RCC 7860 (cell line): ENCODE measurements at places on chromosomes 2 and 18.

DNA sequence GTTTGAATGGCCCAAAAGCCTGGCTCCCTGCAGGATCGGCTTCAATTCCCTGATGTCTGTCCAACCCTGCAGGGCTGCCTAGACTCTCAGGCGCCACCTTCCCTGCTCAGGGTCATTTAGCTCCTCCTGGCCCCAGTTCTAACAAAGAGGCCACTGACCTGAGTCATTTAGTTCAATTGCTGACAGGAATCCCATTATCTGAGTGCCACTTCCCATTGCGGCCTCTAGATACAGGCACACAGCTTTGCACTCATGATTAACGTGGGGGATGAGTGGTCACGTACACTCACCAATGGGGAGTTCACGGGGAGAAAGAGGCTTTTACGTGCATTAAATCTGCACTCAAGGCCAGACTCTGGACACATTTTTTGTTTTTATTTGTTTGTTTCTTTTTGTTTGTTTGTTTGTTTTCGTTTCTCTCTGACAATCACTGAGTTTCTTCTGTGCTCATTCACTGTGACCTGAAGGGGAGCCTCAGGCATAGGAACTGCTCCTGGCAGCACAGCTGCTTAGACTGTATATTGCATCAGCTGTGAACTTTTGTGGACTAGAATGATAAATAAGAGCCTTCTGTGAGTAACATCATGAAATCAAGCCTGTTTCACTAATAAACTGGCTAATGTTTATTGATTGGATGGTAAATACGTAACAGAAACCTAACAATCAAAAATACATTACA, 118.9 kb upstream of the CTNNA2 start:
- DNase-seq, result peak; percentile 11

DNA sequence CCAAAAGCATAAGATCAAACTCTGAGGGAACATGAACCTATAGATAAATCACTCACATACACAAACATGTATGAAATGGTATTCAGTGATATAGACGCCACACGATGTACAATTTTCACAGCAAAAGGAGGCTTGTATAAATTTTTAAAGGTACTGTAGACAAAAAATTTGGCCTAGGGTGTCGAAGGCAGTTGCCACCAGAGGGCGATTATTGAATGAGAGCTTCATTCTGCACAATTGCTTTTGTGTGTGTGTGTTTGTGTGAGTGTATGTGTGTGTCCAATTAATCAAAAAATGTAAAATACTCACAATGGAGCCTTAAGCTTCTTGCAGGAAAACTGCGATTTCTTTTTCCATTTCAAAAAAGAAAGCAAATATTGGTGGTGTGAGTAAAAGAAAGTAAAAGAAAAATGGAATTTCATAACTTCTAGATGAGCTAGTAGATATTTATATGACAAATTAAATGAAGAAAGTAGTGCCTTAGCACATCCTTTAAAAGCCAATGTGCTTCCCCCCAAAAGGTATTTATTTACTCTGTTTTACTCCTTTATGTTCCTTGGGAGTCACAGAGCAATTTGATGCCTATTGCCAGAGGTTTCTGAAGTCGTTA, 800.1 kb downstream of the SATB2 start:
- no peak for DNase-seq

DNA sequence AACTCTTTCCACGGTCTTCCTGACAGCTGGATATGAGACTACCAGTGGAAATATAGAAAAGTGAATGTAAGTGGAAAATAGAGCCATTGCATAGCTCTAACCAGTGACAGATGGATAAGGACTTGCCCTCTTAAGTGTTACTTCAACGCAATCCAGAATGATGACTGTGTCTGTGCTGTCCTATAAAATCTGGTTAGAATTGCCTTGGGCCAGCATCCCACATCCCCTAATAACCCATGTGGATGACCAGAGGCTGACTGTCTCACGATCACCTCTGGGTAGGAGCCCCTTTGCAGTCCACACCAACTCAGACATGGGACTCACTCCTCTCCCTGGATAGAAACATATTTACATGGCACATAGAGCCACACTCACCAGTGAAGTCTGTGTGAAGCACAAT, 186.6 kb downstream of the C1D start:
- no peak for DNase-seq

DNA sequence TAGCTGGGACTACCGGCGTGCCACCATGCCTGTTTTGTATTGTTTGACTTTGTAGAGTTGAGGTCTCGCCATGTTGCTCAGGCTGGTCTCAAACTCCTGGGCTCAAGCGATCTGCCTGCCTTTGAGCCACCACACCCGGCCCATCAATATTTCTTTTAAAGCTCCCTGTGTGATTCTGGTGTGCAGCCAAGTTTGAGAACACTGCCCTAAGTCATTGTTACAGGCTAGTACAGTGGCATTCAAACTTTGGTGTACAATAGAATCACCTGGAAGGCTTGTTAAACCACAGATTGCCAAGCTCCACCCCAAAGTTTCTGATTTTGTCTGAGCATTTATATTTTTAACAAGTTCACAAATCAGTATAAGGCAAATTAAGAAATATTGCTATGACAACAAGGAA, 99.9 kb downstream of the RBBP8 start:
- no peak for DNase-seq

- DNase-seq, result peak; percentile 83
Observed at GRCh38 chr2:47189635-47190034, 34.5 kb upstream of the STPG4 start.

- DNase-seq, result no peak
Observed at GRCh38 chr2:201007584-201007998, 44.1 kb upstream of the ORC2 start.

DNA sequence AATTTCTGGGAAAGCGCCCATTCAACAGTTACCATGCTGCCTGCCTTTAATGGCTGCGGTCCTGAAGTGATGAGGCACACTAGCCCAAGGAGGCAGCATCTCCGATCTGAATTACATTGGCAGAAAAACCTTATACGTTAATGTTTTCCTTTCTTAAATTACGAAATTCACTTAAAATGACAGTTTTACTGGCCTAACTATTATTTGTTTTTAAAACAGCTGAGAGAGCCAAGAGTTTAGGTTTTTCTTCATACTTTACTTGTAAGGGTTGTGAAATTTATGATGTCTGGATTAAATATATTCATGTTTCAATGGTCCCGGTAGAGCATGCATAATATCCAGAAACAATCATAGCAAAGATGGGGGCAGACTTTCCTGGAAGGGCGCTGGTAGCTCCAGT, 115.2 kb upstream of the REV1 start:
- no peak for DNase-seq

- no peak for DNase-seq
Observed at GRCh38 chr2:214587442-214587841, 176.6 kb downstream of the VWC2L start.

DNA sequence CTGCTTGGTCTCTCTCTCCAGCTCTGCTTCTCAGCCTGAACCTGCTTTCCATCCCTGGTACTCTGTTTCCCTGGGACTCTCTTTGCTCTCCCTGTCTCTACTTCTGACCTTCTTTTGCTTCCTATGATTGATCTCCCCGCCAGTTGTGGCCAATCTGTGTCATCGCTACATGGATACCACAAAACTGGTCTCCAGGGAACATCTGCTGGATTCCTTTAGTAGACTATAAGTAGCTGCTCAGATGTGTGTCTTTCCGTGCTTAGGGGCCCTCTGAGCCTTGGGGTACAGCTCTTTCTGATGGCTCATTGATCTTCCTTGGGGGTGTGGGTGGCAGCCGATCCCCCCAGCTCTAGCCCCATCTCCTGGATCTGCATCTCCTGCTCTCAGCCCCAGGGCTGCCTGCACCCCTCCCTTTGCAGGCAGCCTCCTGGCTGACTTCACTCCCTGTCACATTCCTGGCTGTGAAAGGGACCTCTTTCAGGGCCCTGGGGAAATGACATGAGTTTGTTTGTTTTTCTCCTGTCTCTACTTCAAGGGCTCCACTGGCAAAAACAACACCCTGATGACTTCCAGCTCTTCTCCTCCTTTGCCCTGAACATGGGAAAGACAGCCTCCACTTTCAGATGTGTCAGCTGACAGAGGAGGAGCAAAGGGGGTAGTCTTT, 333.7 kb downstream of the CYP26B1 start:
- no peak for DNase-seq

DNA sequence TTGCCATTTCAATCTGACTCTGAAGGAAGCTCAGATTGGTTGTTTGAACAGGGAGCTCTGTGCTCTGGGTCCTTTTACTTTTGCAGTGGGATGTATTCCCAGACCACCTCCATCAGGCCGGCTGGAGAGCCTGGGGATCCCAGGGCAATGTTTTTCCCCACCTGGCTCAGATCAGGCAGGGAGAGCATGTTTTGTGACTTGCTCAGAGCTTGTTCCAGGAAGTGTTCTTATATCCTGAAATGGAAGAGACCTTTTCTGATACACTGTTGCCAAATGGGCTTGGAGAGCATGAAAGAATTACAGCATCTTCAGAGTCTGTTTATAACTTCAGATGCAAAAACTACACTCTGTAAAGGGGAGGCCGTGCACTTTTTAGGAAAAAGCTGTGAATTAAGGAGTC, 56.0 kb downstream of the LIPG start:
- DNase-seq, result no peak

DNA sequence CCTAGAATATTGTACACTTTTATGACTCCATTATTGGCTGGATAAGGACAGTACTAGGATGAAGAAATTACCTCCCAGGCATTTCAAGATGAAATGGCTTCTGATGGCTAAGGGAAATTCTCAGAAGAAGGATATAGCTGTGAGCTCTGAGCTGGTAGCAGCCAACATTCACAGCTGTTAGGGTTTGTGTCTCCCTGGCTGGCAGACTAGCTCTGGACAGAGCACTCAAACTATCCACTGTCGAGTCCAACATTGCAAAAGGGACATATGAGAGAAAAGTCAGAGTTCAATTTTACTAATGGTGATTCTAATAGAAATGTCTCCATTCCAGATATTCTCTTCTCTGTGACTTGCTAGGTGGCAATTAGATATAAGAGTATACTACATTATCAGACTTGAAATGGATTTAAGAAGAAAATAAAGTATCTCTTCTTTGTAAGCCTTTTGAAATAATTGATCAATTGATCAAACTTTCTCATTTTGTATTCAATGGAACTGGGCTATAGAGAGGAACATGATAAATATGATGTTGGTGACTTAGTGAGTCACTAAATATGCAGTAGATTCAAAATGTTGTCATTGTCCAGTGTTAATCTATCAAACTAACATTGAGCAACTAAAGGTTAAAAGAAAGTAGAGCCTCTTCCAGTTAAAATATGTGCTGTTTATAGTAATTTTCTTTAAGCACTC, 1920.3 kb downstream of the SUCLG1 start:
- no peak for DNase-seq

DNA sequence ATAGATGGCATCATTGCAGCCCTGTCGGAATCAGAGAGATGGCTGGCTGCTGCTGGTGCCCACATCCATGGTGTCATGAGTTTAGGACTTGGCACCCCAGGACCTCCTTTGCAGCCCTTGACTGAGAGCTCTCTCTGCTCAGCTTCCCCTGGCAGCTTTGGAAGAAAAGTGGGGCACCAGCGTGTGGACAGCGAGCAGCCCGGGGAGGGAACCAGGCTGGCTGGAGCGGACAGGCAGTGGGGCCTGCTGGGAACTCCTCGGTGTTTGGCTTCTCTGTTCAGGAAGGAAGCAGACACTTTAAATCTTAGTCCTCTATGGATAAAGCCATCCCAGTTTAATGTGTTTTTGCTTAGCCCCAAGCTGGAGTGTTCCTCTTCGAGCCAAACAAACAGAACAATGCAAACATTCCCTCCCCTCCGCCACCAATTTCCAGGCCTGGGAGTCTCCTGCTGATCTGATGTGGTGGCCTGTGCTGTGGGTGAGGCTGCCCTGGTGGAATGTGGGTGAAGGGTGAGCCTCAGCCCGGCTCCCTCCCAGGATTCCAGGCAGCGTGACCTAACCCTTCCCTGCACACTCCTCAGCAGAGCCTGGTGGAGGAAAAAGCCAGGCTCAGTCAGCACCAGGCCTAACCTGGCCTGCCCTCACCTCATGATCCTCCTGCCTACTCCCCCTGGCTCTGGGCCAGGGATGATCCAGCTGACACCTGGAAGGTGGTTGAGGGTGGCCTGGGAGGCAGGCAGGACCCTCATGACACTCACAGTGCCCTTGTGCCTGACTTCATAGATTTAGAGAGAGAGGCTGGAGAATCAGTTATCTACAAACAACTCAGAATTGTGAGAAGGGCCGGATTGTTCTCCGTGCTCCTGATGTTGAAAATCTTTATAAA, 21.6 kb upstream of the ITGB6 start:
- DNase-seq, result peak; percentile 85

DNA sequence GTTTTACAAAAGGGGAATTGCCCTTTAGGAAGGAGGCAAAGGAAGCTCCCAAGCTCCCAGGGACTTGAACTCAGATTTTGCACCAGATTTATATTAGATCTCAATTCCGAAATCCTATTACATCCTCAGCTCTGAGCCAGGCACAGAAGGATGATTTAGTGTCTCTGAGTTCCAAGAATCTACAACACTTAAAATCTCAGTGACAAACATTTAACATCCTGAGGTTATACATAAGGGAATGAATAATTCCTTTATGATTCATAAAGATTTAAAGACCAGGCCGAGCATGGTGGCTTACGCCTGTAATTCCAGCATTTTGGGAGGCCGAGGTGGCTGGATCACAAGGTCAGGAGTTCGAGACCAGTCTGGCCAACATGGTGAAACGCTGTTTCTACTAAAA, 16.5 kb upstream of the SLC20A1 start:
- DNase-seq, result no peak

DNA sequence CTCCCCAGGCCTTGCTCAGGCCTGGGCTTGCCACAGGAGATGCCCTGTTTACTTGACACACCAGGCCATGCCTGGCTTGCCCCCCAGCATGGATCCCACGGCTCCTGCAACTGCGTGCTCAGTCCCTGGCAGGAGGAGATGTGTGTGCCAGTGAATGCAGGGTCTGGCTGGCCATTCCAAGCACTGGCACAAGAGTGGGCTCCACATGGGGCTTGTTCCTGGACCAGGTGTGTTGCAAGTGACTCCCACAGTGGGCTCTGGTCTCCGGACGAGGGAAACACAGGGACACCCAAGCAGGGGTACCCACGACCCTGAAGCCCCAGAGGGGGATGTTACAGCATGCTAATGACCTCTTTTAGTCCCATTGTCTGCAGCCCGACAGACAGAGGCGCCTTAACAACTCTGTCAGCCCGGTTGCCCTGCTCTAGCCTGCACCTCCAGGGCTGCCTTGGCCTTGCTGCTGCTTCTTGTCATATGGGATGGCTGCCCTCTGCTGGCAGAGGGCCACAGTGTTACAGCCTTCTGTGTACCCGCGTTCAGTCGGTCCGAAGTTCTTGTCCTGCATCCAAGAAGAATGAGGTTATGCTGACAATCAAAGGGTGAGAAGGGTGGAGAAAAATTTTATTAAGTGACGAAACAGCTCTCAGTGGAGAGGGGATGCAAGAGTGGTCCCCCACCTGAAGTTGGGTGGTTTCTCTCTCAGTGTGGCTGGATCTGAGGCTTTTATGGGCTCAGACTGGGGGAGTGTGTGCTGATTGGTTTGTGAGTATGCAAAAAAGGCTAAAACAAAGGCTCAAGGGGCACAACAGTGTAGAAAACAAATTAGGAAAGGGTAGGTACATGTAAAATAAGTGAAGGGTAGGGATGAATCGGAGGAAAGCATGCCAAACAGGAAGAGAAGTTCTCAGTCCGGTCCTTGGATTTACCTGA, 180.4 kb downstream of the MBD5 start:
- DNase-seq, result no peak
